Progenitor cell of endocrine pancreas (in vitro differentiated cells): ENCODE measurements at places on chromosomes 6 and 20. TPM values are rescaled to one million over a fixed set of nuclear protein-coding genes. Genes with fewer than 3 reads are reported as not detected.
A peak's percentile ranks its signal among the peaks of the same experiment; 100 is the strongest.

The PRKN gene
- 4.5 and 4.6 TPM in 2 replicates for total RNA-seq

The FKBP5 gene
- total RNA-seq = 5.9 and 6.9 TPM in 2 replicates

The PLAGL2 gene
- total RNA-seq = 57.1 and 59.3 TPM in 2 replicates

The SLC4A11 gene
- 1.9 and 2.0 TPM in 2 replicates for total RNA-seq

The KCNQ2 gene
- 14.6 and 15.6 TPM in 2 replicates for total RNA-seq

GRCh38 chr6:166460473-166461437, 78.0 kb upstream of the MPC1 start:
- DNase-seq = no peak

DNA sequence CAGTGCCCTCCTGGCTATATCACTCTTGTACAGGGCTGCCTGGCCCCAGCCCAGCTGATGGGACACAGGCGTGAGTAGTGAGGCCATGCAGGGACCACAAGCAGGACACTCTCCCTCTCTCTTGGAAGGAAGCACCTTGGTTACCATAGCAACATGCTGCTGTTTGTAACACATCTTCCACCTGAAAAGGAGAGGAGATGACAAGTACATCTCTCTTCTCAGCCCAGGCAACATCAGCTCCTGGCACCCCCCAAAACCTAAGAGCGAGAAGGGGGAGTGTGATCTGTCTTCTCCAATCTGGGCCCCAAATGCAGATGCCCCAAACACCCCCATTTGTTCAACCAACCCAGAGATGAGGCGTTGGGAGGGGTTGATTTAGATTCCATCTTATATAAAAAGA, 49.9 kb downstream of the KCNB1 start:
- no peak for DNase-seq

DNA sequence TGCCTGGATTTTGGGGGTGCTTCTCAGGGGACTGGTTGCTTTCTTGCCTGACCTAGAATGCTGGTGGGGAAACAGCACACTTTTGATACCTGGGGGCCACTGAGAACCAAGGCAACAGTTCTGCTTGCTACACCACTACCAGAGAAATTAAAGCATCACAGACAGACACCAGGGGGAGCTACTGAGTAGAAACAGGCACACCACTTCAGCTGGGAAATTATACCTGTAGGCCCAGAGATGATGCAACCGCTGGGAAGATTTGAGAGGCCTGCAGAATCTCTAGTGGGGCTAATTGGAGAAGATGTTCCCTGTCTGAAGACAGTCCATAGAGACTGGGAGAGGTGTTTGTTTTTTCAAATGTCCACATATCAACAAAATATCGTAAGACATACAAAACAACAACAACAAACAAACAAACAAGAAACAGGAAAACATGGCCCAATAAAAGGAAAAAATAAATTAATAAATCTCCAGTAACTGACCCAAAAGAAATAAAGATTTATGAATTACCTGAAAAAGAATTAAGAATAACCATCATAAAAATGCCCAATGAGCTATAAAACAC, 129.4 kb upstream of the RIN2 start:
- peak; percentile 59 for DNase-seq

DNA sequence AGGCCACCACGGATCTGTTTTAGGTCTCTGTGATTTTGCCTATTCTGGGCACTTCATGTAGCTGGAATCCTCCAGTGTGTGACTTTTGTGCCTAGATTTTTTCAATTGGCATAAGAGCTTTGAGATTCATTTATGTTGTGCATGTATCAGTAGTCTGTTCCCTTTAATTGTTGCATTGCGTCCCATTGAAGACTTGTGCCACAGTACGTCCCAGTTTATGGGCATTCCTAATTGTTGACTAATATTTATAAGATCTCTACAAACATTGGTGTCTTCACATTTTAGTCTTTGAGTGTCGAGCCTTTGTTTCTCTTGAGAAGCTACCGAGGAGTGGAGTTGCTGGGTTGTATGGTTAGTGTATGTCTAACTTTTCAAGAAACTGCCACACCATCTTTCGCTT, 704 bp upstream of the FAM210B start:
- no peak for DNase-seq
